ENCODE measurements at places on chromosomes 4 and X.

DNA sequence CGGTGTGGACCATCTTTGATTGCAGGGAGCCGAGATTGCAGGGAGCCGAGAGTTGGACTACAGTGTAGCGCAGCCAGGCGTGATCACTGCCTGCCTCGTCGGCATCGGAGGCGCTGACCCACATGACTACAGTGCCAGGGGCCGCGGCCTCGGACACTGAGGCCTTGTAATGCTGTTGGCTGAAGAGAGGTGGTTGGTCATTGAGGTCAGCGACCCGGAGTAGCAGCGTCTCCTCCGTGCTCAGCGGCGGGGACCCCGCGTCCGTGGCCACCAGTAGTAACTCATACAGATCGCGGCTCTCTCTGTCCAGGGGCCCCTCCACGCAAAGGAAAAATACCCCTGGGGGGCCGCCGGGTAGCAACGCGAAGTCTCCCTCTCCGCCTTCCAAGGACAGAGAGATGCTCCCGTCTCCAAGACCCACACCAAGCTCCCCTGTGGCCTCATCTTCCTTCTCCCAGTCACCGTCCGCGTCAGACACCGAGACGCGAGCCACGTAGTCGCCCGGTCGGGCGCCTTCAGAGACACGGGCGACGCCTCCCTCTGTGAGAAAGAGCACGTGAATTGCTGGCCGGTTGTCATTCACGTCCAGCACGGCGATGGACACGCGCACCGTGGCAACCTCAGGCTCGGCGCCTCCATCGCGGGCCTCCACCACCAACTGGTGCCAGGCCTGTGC lies 1.9 kb downstream of the DCHS2 start:
- no peak for DNase-seq

DNA sequence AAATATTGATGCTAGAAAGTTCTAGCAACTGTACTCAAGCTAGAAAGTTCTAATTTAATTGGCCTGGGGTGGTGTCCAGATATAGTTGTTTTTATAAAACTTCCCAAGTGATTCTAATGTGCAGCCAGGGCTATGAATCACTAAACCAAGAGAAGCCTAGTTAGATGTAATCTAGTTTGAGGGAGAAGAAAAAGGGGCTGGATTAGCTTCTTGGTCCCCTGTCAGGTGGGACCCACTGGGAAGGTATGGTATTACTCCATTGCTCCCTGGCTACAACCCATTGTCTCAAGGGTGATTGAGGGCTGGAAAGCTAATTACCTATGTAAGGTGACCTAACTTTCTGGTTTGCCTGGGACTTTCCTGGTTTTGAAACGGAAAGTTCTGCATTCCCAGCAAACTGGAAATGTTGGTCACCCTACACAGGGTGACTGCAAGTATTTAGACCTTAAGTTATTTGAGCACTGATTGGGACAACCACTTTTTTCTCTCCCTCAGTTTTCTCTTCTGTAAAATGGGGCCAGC lies 23.9 kb upstream of the MSN start:
- no peak for DNase-seq

GRCh38 chr4:17112292-17112659 lies 213.8 kb upstream of the LDB2 start:
- DNase-seq = no peak

DNA sequence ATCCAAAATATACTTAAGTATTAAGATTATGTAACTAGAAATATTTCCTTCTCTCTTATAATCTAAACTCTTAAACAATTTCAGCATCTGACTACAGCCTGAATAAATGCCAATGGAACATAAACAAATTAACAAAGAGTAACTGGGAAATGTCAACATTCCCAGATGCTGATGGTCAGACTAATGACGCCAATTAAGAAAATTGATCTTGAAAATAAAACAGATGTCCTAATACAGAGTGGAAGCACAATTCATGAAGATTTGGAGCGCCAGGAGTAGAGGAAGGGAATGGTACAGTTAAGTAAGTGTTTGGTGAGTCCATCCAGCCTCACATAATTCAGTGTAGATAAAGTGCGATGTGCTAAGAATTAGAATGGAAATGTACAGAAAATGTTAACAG lies 203.7 kb upstream of the NWD2 start:
- no peak for DNase-seq

- DNase-seq = no peak
These were observed at the start of gene DGAT2L6 for GRCh38 chrX:70176938-70177533. DGAT2L6 (plus strand) TSS chrX:70177483; CDS start chrX:70177583, 100 bp downstream.

GRCh38 chr4:20687864-20688263 lies 12.4 kb upstream of the PACRGL start:
- DNase-seq = no peak

DNA sequence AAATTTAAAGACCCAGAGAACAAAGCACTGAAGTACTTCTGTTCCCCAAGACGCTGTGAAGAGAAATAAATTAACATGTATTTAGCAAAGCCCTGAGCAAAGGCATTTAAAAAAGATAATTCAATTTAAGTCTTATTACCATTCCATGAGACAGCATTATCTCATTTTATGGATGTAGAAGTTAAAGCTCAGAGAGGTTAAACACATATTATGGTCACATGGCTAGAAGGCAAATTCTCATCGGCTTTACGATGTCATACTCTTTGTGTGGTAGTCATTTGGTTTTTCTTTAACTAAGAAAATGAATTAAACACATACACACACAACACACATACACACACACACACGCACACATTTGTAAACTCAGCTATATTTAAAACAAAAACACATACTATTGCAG lies 262.7 kb downstream of the HS3ST1 start:
- no peak for DNase-seq

DNA sequence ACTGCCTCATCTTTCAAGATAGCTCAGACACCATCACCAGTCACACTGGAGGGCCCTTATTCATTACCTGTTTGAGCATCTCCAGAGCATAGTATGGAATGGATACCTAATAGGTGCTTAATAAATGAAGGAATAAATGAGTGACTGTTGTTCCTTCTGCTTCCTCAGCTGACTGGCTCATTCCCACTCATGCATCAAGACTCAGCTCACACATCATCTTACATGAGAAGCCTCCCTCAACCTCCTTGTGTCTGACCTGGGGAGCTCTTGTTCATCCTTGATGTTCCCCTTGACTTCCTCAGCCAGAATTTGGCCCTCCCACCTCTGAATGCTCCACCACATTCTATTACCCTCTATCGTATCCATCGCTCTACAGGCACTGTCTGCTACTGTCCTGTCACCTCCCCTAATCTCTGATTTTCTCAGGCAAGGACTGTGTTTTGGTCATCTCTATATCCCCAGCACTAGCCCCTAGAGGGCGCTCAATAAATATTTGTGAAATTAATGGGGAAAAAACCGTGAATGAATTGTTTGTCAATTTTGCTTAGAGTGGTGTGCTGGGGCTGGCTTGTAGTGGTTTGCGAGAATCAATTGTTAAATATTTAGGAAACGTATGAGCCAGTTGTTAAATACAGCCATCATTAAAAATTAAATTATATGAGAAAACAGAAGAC lies 88.3 kb downstream of the NHSL2 start:
- no peak for DNase-seq

DNA sequence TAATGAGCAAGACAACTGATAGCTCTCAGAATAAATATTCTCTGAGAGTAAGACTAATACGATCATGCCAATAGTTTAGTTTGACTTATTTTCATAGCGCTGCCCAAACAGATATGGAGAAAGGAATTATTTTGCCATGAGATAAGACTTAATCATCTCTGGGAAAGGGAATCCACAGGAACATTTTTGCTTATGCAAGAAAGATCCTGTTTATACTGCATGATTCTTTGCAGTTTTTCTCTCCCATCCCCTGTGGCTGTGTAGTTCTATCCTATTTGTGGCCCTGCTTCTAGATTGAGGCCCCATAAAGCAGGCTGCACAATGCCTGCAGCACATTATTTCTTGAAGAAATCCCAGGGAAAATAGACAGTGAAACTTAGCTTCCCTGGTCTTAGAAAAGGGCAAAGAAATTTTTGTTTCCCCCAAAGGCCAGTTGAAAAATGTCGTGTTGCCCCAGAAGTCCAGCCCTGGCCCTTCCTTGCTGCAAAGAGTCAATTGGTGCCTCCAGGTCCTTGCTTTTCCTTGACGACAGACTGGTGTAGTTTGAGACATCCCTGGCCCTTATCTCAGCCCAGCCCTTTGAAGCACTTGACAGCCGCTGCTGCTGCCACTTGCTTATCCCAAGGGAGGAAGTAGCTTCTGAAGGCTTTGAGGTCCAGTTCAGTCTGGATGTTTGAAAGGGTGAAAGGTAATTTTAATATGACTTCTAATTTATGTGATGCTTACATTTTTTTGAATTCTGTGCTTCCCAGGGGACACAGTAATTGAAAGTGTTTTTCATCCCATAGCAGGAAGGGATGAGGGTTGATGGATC lies 45.0 kb upstream of the SH3RF1 start:
- no peak for DNase-seq

- no peak for DNase-seq
These were observed 46.7 kb downstream of the PCGF3 start for GRCh38 chr4:752196-752861.

DNA sequence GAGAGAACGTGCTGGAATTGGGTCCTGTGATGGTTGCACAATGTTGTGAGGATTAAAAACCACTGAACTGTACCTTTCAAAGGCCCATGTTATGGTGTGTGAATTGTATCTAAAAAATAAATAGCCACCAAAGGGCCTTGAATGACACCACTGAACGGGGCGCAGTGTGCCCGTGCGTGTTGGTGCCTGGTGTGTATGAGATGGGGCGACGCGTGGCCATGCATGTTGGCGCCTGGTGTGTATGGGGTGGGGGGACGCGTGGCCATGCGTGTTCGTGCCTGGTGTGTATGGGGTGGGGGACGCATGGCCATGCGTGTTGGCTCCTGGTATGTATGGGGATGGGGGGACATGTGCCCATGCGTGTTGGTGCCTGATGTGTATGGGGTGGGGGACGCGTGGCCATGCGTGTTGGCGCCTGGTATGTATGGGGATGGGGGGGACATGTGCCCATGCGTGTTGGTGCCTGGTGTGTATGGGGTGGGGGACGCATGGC lies 66.6 kb upstream of the HELT start:
- no peak for DNase-seq

DNA sequence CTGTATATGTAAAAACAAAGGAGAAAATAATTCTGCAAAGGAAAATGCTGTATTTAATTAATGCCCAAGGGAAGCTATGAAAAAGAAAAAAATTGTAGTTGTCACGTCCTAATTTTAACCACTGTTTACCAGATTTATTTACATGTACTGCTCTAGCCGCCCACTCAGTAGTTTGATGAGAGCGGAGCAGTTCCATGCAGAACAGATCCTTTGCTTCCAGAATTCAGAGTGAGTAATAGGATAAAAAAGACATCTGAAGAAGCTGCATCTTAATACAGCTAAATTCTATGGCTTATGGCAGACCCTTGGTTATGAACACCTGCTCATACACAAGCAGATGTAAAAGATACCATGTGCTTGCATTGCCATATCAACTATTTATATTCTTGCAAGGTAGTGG lies 287.0 kb downstream of the GASK1B start:
- DNase-seq = no peak

- no peak for DNase-seq
These were observed 67.3 kb upstream of the VBP1 start for GRCh38 chrX:155148724-155149537.
